NCI-H1436 (cell line): ENCODE measurements at places on chromosomes 6 and 20.
A peak's percentile ranks its signal among the peaks of the same experiment; 100 is the strongest.

GRCh38 chr6:11271228-11272020 lies 39.0 kb upstream of the NEDD9 start:
- no peak for DNase-seq

GRCh38 chr20:24734139-24734538 lies 214.9 kb upstream of the CST7 start:
- no peak for DNase-seq

- no peak for DNase-seq
Measured at GRCh38 chr20:56993020-56993559, 273.4 kb downstream of the BMP7 start.

GRCh38 chr6:161370880-161371279 lies 97.0 kb upstream of the AGPAT4 start:
- DNase-seq, result peak; percentile 69

GRCh38 chr6:8658416-8658815 lies 223.1 kb upstream of the SLC35B3 start:
- DNase-seq, result no peak

- no peak for DNase-seq
Measured at GRCh38 chr6:14658886-14659561, 541.5 kb downstream of the CD83 start.

- DNase-seq, result peak; percentile 52
Measured at GRCh38 chr6:90219209-90219985, 77.2 kb downstream of the BACH2 start.

GRCh38 chr6:16711546-16712254 lies 49.6 kb downstream of the ATXN1 start:
- DNase-seq, result peak; percentile 11

GRCh38 chr6:14641423-14642135 lies 524.0 kb downstream of the CD83 start:
- DNase-seq, result no peak

- peak; percentile 32 for DNase-seq
Measured at GRCh38 chr6:140051521-140052512, 677.4 kb upstream of the CITED2 start.

GRCh38 chr6:3592371-3592941 lies 135.6 kb upstream of the SLC22A23 start:
- no peak for DNase-seq

GRCh38 chr6:10565913-10566312 lies 44.8 kb downstream of the GCNT2 start:
- no peak for DNase-seq

GRCh38 chr6:149484733-149485700 lies at the start of gene ZC3H12D:
Gene ZC3H12D (minus strand): TSS chr6:149485014. CDS start chr6:149474543, 10,471 bp downstream.
- no peak for DNase-seq

DNA sequence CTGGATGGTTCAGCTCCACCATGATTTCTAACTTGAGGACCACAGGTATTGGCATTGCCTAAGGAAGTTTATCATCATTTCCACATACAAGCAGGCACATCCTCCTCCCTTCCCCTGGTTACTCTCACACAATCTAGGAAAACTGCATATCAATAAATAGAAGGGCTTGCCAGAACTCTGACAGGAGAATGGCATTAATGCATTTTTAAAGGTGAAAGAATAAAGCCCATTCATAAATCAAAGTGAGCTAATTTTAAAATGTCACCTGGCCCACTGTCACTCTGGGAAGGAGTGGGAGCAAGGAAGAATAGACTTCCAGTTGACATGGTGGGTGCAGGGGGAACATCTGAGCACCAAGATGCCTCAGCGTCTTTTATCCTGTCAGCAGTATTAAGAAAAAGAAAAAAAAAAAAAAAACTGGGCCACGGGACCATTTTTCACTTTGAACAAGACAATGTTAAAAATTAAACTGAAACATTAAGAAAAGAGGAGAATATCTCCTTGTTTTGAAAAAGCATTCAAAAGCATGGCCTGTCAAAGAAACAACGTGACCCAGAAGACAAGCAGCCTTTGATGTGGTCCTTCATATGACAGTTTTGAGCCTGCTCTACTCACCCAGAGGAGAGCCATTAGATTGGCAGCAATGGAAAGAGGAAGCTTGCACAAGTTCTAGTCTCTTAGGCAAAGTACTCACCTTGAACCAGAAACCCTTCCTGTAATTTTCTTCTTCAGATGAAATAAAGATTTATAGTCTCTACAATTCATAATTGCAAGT lies 39.3 kb upstream of the SMLR1 start:
- DNase-seq, result no peak

GRCh38 chr6:23403460-23403859 lies 722.6 kb upstream of the NRSN1 start:
- DNase-seq, result no peak

DNA sequence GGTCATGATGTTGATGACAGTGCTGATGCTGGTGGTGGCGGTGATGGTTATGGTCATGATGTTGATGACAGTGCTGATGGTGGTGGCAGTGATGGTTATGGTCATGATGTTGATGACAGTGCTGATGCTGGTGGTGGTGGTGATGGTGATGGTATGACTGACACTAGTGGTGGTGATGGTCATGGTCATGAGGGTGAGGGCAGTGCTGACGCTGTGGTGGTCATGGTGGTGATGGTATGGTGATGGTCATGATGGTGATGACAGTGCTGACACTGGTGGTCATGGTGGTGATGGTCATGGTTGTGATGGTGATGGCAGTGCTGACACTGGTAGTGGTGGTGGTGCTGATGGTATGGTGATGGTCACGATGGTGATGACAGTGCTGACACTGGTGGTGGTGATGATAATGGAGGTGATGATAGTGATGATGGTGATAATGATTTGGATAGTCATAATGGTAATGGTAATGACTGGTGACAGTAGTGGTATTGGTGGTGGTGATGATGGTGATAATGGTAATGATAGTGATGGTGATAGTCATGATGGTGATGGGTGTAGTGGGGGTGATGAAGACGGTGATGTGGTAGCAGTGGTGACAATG lies 206.2 kb downstream of the CDH4 start:
- DNase-seq, result no peak

DNA sequence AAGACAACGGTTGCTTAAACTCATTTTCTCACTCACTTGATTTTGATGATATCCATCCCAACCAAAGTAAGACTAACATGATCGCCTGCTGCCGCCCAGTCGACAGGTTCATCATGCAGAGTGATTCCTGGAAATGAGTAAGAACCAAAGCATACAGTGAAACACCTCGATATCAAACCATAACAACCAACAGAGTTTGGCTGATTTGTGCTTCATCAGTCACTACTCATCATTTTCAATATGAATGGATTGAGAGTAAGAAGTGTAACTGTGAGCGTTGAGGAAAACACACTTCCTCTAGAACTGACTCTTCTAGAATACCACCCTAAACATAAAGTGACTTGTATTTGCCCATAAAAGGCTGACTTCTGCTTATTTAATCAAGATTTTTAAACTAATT lies 29.2 kb upstream of the ALDH8A1 start:
- no peak for DNase-seq

GRCh38 chr20:3658019-3658715 lies 5.0 kb downstream of the GFRA4 start:
- DNase-seq, result no peak

GRCh38 chr6:157272866-157273755 lies 50.2 kb downstream of the TMEM242 start:
- DNase-seq, result peak; percentile 81

GRCh38 chr6:135638108-135638507 lies 140.6 kb upstream of the AHI1 start:
- no peak for DNase-seq

DNA sequence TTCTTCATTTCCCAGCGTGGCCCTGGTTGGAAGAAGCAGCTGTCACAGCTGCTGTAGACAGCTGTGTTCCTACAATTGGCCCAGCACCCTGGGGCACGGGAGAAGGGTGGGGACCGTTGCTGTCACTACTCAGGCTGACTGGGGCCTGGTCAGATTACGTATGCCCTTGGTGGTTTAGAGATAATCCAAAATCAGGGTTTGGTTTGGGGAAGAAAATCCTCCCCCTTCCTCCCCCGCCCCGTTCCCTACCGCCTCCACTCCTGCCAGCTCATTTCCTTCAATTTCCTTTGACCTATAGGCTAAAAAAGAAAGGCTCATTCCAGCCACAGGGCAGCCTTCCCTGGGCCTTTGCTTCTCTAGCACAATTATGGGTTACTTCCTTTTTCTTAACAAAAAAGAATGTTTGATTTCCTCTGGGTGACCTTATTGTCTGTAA lies 292.7 kb downstream of the ESR1 start:
- no peak for DNase-seq

DNA sequence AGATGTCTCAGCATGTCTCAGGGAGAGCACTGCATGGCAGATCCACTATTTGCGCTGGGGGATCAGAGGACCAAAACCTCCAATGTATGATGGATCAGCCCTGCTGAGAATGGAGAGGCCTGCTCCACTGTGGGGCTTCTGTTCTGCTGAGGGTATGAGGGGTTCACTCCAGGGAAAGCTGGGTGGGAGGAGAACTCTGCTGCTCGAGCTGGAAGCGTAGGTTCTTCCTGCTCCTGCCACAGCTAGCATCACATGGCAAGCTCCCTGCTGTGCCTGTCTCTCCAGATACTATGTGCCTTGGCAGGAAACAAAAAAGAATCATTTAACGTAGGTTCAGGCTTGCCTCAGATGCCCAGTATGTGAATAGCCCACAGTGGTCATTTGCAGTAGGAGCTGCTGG lies 105.8 kb downstream of the EPM2A start:
- no peak for DNase-seq

DNA sequence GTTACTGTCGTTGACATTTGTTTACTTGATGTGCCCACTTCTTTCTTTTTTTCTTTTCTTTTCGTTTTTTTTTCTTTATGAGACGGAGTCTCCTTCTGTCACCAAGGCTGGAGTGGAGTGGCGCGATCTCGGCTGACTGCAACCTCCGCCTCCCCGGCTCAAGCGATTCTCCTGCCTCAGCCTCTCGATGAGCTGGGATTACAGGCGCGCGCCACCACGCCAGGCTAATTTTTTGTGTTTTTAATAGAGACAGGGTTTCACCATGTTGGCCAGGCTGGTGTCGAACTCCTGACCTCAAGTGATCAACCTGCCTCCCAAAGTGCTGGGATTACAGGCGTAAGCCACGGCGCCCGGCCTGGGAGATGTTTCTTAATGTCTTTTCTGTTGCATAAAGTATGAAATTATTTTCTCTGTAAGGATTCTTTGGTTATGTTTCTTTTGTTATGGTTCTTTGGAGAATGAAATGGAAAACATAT lies 33.3 kb upstream of the PRSS16 start:
- no peak for DNase-seq

DNA sequence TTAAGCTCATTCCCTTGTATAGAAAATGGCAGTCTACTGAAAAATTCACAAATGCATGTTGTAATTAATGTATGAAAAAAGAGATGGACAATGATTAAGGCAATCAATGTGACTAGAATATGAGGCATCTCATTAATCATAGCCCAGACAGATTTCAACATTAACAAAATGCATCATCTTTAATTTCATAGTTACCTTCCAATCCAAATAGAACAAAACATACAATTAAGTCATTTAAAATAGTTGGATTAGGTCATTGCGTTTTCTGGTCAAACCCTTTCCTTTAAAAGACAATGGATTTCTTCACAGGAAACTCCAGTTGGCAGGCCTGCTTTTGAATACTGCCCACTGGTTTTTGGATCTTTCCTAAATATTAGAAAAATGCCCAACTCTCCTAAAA lies 203.9 kb downstream of the HAO1 start:
- no peak for DNase-seq

- no peak for DNase-seq
Measured at GRCh38 chr20:4554346-4554745, 167.4 kb upstream of the PRND start.

DNA sequence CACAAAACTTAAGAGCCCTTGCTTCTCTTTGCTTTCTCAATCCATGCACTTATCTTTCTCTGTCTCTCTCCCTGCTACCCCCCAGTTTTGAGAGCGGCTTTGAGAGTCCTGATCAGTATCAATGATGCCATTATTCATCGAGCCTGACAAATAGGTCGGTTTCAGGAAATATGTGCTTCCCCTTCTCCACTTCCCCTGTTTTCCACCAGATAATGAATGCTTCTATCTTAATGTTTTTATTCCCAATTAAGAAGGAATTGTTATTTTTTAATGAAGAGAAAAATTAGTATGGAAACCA lies 117.7 kb downstream of the KIF13A start:
- DNase-seq, result no peak

DNA sequence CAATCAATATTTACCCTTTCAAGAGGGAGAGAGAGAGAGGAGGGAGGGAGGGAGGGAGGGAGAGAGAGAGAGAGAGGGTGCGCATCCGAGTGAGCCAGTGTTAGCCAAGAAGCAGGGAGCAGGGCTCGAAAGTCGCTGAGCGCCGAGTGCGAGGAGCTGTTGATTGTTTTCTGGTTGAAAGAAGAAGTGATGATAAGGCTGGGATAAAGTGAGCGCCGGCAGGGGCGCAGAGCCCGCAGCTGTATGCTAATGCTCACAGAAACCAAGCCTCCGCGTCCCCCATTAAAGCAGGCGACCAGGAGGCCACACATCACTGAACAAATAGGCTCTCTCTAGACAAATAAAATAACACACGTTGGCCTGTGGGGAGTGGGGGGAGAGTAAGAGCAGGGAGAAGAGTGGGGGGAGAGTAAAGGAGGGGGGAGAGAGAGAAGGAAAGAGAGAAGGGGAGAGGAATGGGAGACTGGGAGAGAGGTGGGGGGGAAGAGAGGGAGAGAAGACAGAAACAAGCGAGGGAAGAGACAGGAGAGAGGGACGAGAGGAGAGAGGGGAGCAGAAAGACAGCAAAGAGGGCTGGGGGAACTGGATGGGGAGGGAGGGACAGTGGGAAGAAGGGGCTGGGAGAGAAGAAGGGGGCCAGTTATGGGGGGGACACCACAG lies 5.0 kb upstream of the INSM1 start:
- peak; percentile 90 for DNase-seq

DNA sequence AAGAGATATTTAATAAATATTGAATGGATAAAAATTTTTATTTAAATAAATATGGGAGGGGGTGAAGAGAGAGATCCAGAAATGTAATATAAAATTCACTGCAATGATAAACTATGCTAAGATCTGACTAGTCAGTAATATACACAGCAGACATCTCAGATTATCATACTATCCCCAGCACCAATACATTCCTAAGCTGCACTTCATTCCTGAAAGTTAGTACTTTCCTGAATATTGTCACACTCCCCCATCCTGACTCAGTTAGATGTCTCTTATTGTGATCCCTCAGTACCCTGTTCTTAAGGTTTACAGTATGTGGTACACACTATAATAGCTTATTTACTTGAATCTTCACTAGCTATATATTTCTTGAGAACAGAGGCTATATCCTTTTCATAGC lies 88.3 kb upstream of the KCNQ5 start:
- DNase-seq, result no peak

DNA sequence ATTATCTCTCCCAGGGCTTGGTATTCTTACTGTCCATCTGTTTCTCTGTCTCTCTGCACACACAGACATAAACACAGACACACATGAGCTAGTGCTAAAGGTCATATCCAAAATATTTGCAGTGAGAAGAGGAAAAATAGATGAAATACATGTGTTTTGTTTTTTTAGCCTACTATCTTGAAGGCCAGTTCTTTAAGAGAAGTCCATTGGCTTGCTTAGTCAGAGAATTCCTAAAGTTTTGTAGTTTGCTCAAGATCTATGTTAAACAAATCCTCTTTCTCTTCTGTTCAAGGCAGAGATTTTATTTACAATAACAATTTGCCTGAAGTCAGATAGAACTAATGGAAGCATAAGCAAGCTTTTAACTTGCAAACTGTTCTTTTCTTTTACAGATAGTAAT lies 120.0 kb upstream of the AKIRIN2 start:
- DNase-seq, result no peak

- DNase-seq, result no peak
Measured at GRCh38 chr6:39280247-39280731, 33.9 kb downstream of the KCNK17 start.
